ENCODE measurements at places on chromosomes 5 and 9.

DNA sequence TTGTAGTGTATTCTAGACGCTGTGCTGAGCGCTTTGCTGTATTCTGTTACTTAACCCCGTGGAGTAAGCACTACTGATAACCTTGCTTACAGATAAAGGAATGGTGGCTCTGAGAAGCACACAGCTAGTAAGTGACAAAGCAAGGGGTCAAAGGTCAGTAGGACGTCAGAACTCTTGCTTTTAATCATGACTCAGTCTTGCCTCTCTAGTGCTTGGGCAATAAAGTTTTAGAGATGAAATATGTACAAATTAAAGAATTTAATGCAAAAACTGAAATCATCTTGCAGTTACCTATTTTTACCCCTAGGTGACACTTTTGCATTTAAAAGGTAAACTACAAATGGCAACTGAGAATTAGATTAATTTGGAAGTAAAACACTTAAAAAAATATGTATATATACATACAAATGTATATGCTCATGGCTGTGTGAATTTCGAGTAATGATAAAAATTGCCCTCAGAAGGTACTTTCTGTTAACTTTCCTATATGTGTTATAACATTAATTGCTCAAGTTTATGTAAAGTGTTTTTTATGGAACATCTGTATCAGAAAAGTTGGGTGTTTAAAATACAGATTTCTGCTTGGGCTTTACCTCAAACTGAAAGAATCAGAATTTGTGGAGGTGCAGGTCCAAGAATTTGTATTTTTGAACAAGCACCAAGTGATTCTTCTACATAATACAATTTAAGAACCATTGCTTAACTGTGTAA lies 175.1 kb upstream of the DAB2 start:
- DNase-seq: no peak

DNA sequence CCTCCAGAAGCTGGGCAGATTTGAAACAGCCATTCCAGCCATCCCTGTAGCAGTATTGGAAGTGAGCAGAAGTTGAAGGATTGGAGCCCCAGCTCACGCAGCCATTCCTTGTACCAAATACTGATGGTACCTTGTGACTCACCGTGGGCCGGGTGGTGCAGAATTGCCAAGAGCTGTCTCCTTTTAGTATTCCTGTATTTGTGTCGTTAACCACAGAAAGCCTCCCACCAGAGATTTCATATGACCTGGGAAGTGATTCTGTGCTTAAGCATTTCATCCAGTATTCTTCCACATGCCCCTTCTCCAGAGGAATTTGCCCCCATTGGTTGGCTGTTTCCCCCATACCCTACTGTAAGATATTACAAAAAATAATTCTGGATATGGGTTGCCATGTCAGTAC lies 17.7 kb upstream of the TLX3 start:
- DNase-seq: no peak

- DNase-seq: no peak
Measured at GRCh38 chr5:158465086-158465972, 606.4 kb upstream of the CLINT1 start.

- DNase-seq: no peak
Measured at GRCh38 chr5:172707285-172708182, 63.5 kb downstream of the DUSP1 start.

DNA sequence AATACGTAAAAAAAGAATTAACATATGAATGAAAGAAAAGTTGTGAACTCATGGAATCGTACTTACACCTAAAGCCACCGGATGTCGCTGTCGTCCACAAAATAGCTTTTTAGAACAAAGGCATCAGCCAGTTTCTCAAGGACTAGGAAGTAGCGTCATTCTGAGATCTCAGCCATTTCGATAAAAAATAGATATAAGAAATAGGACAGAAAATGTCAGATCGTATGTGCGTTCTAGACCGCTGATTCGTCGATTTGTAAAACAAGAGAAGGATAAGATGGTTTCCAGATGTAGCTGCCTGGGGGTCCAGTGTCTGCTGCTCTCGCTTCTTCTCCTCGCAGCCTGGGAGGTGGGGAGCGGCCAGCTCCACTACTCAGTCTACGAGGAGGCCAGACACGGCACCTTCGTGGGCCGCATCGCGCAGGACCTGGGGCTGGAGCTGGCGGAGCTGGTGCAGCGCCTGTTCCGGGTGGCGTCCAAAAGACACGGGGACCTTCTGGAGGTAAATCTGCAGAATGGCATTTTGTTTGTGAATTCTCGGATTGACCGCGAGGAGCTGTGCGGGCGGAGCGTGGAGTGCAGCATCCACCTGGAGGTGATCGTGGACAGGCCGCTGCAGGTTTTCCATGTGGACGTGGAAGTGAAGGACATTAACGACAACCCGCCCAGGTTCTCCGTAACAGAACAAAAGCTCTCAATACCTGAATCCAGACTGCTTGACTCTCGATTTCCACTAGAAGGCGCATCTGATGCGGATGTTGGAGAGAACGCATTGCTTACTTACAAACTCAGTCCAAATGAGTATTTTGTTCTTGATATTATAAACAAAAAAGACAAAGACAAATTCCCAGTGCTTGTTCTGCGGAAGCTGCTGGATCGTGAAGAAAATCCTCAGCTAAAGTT lies at the start of gene PCDHA10:
PCDHA10 (plus strand) TSS at position 126 of the 903 bp plus-strand sequence; CDS start at position 278, 152 bp downstream.
- no peak for DNase-seq

- DNase-seq: no peak
Measured at GRCh38 chr9:112050544-112051475, 124.3 kb downstream of the SUSD1 start.

DNA sequence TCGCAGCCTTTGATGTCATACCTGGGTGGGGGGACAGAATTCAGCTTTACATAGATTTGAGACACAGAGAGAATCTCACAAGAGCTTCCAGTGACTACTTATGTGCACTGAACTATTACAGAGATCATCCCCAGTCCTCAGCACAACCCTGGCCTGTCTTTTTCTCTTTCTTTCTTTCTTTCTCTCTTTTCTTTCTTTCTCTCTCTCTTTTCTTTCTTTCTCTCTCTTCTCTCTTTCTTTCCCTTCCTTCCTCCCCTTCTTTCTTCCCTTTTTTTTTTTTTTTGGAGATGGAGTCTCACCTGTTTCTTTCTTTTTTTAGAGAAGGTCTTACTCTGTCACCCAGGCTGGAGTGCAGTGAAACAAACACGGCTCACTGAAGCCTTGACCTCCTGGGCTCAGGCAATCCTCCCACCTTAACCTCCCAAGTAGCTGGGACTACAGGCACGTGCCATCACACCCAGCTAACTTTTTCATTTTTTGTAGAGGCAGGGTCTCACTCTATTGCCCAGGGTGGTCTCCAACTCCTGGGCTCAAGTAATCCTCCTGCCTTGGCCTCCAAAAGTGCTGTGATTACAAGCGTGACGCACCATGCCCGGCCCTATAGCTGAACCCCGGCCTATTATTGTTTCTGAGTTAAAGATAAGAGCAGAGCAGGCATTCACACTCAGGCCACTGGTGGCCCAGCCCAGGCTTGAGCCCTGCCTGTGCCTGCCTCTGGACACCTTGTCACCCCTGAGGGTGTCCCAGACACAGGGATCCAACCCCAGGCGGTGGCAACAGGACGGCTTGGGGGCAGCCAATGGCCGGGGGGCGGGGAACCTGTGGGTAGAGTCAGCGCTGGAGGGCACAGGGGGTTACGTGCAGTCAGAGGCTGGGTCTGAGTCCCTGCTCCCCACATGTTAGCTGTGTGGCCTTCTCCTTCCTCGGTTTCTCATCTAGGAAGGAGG lies 4.3 kb downstream of the PIP5KL1 start:
- no peak for DNase-seq
